ENCODE measurements at places on chromosomes 1 and 21.

DNA sequence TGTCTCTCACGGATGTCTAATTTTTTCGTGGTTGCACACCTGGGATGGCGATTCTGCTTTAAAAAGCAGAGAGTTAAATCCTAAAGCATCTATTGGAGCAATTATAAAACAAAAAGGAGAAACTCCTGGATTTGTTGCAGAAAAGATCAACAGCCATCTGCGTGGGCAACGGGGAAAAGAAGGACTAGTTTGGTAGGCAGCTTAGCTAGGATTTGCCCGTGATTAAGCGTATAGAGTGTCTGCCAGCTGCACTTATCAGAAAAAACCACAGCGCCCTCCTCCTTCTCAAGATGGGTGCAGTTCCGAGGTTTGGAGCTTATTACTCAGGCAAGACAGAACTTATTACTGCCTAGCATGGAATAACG is 526 bp upstream of the SLC25A24 start:
- DNase-seq, result peak; percentile 42
- peak overlapping the region; percentile 80 for H3K27ac ChIP-seq
- no peaks in the 10 kb centered on the region for H3K27me3 ChIP-seq
- H3K4me3 ChIP-seq, result peak overlapping the region; percentile 91

DNA sequence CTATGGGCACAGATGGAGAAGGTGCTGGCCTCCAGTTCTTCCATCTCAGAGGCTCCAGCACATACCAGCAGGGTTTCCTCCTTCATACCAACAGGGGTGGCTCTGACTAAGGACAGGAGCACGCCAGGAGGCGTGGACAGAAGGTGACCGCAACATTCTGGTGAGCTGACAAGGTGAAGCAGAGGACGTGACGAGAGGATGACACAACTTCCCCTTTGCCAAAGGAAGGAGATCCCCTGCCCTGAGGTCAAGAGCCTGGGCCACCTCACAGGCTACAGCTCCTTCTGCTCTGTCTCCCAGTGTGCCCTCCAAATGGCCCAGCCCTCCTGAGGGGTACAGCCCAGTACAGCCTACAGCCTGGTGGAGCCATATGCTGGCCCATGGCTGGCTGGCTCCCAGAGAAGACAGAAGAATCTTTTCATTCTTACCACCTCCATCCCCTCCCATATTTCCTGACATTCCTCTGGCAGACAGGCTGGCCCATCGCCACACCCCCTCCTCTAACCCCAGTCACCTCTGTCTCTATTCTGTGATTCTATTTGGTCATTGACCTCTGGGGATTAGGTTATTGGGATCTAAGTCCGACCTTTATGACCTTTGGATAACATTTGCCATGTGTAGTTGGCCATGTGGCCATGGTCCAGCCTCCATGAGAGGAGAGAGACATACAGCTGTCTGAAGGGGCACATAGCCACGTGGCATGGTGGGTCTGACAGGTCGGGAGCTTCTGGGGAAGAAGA is 5.1 kb upstream of the LAMB3 start:
- no peak overlapping the region for H3K4me3 ChIP-seq
- peaks cover 73% of the 10 kb centered on the region for H3K4me1 ChIP-seq
- no peaks in the 10 kb centered on the region for H3K27me3 ChIP-seq

DNA sequence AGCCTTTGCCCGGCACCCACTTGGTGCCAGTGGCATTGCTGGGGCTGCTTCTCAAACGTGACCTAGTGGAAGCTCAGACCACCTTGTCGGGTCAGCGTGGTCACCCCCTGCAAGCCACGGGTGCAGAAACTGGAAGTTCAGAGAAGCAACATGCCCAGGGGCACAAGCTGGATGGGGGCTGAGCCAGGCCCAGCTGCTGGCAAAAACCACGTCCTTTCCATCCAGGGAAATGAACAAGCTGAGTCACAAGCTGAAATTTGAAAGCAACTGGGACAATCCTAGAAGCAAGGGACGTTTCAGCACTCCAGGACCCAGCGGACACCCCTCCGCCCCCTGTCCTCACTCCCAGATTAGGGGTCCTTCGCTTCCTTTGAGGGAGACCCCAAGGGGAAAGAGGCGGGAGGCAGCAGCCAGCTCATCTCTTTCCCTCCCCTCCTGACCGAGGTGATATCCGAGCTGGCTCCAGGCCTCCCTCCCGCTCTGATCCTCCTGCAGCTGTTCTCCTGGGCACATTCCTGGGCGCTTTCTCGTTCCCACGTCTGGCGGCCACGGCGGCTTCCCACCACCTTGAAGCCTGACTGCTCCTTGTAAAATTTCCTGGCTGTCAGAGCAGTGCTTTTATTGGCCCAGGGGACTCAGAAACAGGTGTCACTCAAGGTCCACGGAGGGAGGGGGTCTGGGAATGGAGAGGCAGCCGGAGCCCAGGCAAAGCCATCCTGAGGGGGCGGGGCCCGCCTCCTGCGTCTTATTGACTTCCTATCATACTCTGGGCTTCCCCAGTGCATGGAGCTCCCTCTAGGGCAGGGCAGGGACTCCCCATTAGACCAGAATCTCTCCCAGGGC is 62.8 kb downstream of the PAX7 start:
- DNase-seq, result no peak
- peaks cover 36% of the 10 kb centered on the region for H3K27me3 ChIP-seq
- H3K27ac ChIP-seq, result no peak overlapping the region
- H3K4me3 ChIP-seq, result peak overlapping the region; percentile 29
- H3K4me1 ChIP-seq, result no peaks in the 10 kb centered on the region
- no peaks in the 10 kb centered on the region for H3K36me3 ChIP-seq

DNA sequence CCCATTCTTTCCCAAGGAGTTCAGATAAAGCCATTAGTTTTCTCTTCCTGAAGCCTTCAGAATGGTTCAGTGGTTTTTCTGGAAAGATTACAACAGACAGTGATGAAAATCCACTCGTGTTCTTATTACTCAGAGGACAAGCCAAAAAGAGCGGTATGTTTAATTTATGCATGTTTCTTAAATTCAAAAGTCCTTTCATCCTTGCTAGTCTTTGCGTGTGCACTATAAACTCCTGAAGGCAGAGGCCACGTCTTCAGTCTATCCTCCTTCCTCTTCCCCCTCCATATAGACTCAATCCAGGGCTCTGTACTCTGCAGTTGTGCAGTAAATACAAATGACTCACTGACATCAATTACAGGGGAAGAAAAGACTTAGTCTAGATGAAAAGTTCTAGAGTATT is 409.2 kb upstream of the PLXNA2 start:
- H3K27ac ChIP-seq, result no peak overlapping the region
- no peak overlapping the region for H3K4me3 ChIP-seq
- no peaks in the 10 kb centered on the region for H3K4me1 ChIP-seq

DNA sequence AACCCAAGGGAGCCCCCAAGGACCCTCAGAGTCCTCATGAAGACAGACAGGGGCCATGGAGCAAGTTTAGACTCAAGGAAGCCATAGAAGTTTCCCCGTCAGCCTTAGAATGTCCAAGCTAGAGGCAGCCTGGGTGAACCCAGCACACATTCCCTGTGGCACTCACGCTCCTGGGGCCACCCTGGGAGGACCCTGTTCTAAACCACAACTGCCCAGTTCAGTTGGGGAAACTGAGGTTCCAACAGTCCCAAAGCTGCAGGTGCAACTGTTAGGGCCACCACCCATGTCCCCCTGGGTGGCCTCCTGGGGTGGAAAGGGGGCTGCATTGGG is 9.3 kb downstream of the WNT3A start:
- H3K27ac ChIP-seq, result no peak overlapping the region
- peaks cover 9% of the 10 kb centered on the region for H3K4me1 ChIP-seq
- no peak for DNase-seq
- no peak overlapping the region for H3K4me3 ChIP-seq
- peaks cover 7% of the 10 kb centered on the region for H3K27me3 ChIP-seq
- no peaks in the 10 kb centered on the region for H3K36me3 ChIP-seq

- H3K4me3 ChIP-seq, result no peak overlapping the region
- H3K4me1 ChIP-seq, result peaks cover 10% of the 10 kb centered on the region
- peaks cover 73% of the 10 kb centered on the region for H3K36me3 ChIP-seq
- no peaks in the 10 kb centered on the region for H3K27me3 ChIP-seq
- no peak overlapping the region for H3K27ac ChIP-seq
Observed at GRCh38 chr1:207328004-207328403, 6.5 kb downstream of the CD55 start.

- H3K36me3 ChIP-seq, result no peaks in the 10 kb centered on the region
- DNase-seq, result no peak
- H3K27me3 ChIP-seq, result peaks cover 85% of the 10 kb centered on the region
- H3K4me1 ChIP-seq, result no peaks in the 10 kb centered on the region
- H3K4me3 ChIP-seq, result no peak overlapping the region
- H3K27ac ChIP-seq, result no peak overlapping the region
Observed at GRCh38 chr1:203426870-203427269, 48.7 kb upstream of the PRELP start.

GRCh38 chr1:189434461-189434860 is 1043.2 kb downstream of the BRINP3 start:
- no peaks in the 10 kb centered on the region for H3K4me1 ChIP-seq
- H3K4me3 ChIP-seq, result no peak overlapping the region
- H3K27ac ChIP-seq, result no peak overlapping the region
- no peak for DNase-seq
- H3K27me3 ChIP-seq, result no peaks in the 10 kb centered on the region

GRCh38 chr21:38769191-38769780 is 36.4 kb upstream of the ETS2 start:
- H3K27me3 ChIP-seq, result no peaks in the 10 kb centered on the region
- peaks cover 17% of the 10 kb centered on the region for H3K4me1 ChIP-seq
- no peak for DNase-seq
- H3K4me3 ChIP-seq, result no peak overlapping the region
- no peaks in the 10 kb centered on the region for H3K36me3 ChIP-seq
- H3K27ac ChIP-seq, result no peak overlapping the region

Measured in PC-9 (cell line).